MG63 (cell line): ENCODE measurements at places on chromosomes 1 and 21. TPM values are rescaled to one million over a fixed set of nuclear protein-coding genes. Genes with fewer than 3 reads are reported as not detected.

Gene KRTAP13-2
- total RNA-seq = not detected in 2 replicates

Gene ANGPTL3
- not detected in 2 replicates for total RNA-seq

DNA sequence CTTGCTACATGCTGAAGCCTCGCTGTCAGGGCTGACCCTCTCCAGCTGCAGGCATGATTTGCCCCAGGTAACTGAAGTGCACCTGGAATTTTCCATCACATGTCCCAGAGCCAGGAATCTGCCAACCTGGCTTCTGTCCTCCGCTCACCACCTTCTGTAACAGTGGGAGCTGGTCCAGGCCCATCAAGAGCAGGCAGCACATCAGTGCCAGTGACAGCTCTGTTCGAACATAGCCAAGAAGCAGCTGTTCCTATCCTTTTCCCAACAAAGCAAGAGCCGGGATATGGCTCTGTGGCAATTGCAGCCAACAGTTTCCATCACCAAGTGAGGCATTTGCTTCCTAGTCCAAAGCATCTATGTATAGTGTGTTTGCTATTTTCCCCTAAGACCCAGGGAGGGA lies 42.2 kb upstream of the KANK4 start:
- DNase-seq = no peak

GRCh38 chr1:208374391-208374941 lies 130.3 kb upstream of the PLXNA2 start:
- DNase-seq = no peak

GRCh38 chr1:204225841-204226735 lies 12.3 kb upstream of the GOLT1A start:
- DNase-seq = peak; percentile 61

- DNase-seq = no peak
Measured at GRCh38 chr1:50422675-50422945, 633 bp downstream of the DMRTA2 start.

- no peak for DNase-seq
Measured at GRCh38 chr21:32993894-32994293, 31.8 kb upstream of the OLIG2 start.

DNA sequence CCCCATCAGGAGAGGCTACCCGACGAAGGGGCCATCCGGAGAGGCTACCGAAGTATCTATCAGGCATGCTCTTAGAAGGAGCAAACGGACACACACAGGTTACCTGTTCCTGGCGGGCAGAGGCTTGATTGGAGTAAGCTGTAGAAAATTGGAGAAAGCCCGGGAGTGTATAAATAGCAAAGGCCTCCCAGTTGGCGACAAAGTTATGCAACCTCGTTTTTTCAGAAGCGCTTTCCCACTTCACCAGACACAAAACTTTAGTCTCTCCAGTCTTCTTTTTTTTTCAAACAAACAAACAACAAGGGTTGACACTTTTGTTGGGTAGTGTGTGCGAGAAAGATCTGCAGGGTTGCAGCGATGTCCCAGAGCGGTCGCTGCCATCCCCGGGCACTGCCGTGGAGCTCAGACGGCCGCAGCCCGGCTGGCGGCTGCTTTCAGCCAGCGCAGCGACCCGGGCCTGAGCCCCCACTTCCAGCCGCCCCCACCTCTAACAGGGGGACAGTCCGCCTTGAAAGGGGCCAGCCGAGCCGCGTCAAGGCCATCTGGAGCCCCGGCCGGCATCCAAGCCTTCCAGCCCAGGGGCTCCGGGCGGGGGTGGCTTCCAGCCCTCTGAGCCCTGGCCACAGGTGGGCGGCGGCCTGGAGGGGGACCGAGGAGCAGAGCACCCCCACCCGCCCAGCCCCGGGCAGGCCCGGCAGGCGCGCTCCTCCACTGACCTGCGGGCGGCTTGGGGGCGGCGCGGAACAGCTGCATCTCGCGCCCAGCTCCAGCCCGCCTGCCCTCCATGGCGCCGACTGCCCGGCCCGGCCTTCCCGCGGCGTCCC lies 616 bp downstream of the MCOLN3 start:
- DNase-seq = peak; percentile 42

- DNase-seq = peak; percentile 41
Measured at GRCh38 chr1:8017495-8018197, 8.5 kb downstream of the ERRFI1 start.

DNA sequence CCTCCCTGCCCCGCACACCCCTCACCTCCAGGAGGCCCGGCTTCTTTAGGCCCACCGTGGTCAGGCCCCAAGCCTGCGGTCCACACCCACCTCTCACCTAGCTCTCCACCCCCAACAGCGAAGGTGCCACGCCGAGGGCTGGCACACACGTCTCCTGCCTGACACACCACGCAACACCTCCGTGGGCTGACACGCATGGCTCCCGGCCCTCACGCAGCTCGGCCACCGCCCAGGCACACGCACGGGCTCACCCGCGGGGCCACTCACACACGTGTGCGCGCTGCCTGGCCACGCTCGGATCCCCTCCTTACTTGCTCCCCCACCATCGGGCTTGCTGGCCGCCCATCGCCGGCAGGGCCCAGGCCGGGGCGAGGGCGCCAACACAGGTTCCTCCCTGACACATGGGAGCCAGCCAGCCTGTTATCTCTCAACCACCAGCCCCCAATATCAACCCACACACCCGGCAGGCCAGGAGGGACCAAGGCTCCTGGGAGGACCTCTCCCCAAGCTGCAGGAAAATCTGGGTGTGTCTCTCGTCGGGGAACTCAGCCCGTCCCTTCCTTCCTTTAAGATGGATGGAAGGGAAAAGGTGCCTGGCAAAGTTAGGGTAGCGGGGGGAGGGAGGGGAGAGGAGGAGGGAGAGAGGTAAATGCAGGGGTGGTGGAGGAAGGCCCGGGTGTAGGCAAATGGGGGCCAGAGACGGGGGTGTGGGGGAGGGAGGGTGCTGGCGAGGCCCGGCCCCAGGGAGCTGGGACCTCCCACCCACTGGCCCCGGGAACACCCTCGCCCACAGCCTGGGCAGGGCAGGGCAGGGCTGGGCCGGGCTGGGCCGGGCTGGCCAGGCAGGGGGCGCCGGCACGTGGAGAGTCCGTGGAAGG lies 546 bp downstream of the ELOVL1 start:
- peak; percentile 91 for DNase-seq
